Large intestine (tissue), 12 donors: ENCODE measurements at places on chromosomes 13 and 19.

DNA sequence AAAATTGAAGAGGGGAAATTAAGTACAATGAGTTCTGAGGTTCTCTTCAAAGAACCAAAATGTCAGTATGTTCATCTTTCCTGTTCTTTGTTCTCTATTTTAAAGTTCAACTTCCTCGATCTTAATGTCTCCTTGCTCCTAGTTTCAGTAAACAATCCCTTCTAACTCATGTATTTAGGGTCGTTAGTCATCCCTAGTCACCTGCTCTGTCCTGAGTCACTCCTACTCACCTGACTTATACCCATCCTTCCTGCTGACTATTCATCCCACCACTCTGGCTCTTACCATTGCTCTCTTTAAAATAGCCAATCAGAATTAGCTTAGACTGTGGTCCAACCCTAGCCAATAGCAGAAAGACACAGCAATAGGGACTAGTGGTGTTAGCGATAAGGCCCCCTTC is 24.3 kb downstream of the ZNF90 start:
- DNase-seq: no peak

DNA sequence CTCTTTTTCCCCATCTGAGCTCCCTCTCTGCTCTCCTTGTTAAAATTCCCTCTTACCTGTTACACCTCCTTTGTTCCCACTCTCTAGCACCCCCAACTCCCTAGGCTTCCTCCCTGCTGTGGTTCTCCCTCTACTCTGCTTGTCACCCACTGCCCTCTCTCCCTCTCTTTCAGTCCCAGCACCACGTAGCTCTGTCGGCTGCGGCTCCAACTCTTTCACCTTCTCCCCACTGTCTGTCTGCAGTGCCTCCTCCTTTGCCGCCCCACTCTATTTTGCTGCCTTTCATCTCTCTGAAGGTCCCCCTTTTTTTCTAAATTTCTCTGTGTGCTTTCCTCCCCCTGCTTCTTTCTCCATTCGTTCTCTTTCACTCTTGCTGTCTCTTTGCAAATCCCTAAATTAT is 1.1 kb downstream of the ZNF836 start:
- DNase-seq: no peak

DNA sequence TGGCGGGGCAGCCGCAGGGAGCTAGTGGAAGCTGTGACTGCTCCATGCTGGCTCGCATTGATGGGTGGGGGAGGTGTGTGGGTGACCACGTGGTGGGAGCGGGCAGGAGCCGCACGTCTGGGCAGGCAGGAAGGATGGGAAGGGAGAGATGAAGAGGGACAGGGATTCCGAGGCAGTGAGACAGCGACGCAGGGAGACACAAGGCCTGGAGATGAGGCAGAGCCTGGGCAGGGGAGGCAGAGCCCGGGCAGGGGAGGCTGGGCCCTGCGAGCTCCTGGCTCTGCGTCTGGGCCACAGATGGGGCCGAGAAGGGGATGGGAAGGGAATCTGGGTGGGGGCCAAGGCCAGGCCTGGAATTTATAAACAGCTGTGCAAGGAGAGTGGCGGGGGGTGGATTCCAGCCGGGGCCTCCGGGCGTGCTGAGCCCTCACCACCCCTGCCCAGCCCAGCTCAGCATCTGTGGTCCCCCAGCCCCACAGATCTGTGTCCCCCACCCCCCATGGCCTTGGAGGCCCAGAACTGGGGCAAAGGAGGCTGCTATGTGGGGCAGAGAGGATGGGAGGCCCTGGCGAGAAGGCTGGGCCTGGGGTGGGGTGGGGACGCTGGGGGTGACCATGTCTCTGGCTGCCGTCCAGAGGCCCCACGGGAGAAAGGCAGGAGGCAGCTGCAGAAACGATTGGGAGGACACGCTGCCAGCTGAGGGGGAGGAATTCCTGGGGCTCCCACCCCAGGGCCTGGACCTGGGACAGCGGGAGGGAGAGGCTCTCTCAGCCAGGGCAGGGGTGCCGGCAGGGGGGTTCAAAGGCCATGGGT is 6.0 kb downstream of the EHD2 start:
- DNase-seq: peak; percentile 66

- DNase-seq: no peak
Measured at GRCh38 chr13:110583178-110583865, 21.8 kb upstream of the RAB20 start.
